ENCODE measurements at places on chromosomes 3 and 15.

DNA sequence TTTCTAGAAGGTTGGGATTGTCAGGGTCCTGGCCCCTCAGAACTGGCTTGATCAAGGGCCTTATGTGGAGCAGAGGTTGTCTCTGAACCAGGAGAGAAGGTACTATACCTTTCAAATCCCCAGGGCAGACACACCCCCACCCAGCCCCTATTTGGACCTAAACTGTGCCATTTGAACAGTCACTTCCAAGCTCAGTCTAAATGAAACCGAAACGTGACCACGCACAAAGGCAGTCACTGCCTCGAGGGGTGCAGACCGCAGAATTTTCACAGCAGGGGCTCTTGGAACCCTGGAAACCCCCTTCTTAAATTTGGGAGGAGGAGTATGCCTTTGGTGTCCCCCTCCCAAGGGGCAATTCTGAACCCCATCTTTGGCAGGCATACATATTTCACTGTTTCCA, 53.7 kb downstream of the GRIP2 start:
- DNase-seq = no peak

- no peak for DNase-seq
These were observed 208.2 kb upstream of the CTDSPL start for GRCh38 chr3:37653466-37653865.

GRCh38 chr3:137692803-137693431, 71.2 kb upstream of the SOX14 start:
- DNase-seq = peak; percentile 59

GRCh38 chr3:16897254-16897926, 12.6 kb downstream of the PLCL2 start:
- DNase-seq = no peak

DNA sequence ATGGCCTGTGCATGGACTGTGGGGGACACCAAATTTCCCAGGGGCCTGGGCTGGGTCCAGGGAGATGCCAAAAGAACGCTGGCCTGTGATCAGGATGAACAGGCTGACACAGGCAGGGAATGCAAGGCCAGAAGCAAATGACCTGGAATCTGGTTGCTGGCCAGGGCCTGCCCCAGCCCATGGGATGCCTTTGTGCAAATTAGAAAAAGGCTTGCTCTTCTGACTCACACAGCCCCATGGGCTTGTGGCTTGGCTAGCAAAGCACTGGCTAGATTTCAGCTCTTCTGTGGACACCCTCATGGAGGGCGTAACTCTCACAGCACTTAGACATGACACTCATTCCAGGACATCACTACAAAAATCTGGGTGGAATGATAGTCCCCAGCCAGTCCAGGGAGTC, 356.0 kb downstream of the SHQ1 start:
- no peak for DNase-seq

DNA sequence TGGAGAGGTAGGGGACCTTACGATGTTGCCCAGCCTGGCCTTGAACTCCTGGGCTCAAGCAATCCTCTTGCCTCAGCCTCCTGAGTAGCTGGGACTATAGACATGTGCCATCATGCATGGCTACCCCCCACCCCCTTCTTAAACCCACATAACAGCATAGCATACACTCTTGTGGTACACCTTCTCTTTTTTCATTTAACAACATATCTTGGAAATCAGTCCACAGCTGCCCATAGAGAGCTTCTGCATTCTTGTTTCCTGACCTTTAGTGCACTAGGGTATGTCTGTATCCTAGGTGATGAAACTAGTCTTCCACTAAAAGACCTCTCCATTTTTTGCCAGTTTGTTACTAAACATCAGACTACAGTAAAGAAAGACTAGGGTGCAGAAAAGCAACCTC, 33.0 kb downstream of the SLC28A1 start:
- no peak for DNase-seq

DNA sequence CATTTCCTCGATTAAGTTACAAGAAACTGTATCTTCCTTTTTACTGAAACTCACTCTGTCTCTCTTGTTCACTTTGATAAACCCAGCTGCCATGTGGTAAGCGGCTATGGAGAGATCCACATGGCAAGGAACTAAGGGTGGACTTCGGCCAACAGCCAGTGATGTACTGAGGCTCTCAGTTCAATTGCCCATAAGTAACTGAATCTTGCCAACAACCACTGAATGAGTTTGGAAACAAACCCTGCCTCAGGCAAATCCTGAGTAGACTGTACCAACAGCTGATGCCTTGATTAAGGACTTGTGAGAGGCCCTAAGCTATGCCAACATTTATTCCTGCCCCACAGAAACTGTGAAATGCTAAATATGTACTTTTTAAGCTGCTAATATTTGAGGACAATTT, 433.5 kb downstream of the PLOD2 start:
- DNase-seq = no peak

DNA sequence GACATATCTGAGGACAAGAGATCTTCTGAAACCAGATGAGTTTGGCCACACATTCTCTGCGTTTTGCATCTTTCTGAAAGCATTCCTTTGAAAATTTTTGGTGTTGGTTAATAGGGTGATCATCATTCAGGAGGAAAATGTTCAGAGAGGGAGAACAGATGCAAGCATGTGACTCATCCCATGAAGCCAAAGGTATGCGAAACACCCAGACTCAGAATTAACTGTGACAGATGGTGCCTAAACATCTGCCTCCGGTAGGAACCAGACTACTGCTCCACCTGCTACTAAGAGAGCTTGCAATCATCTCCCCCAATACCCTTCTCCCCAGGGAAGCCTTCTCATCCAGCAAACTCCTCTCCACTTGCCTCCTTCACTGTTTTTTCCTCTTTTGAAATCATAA, 46.2 kb downstream of the TRIM69 start:
- DNase-seq = no peak

All from NCI-H1105 (cell line).